Kasumi-1 (cell line): ENCODE measurements at places on chromosomes 2 and 18.
A peak's percentile ranks its signal among the peaks of the same experiment; 100 is the strongest.

DNA sequence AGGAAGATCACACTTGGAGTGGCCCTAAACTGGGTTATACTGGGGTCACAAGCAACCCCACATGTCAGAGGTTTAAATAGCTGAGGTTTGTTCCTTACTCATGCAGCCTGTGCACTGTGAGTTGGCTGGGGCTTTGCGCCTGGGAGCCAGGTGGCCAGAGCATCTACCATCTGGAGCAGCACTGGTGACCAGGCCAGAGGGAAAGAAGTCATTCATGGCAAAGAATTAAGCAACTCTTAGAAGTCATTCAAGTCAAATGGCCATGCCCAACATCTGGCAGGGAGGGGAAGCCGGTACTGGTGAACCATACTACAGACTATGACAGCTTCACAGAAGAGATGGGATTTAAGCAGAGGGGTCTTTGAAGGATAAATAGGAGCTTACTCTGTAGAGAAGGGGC is 90.7 kb downstream of the POLR1A start:
- no peak for DNase-seq

DNA sequence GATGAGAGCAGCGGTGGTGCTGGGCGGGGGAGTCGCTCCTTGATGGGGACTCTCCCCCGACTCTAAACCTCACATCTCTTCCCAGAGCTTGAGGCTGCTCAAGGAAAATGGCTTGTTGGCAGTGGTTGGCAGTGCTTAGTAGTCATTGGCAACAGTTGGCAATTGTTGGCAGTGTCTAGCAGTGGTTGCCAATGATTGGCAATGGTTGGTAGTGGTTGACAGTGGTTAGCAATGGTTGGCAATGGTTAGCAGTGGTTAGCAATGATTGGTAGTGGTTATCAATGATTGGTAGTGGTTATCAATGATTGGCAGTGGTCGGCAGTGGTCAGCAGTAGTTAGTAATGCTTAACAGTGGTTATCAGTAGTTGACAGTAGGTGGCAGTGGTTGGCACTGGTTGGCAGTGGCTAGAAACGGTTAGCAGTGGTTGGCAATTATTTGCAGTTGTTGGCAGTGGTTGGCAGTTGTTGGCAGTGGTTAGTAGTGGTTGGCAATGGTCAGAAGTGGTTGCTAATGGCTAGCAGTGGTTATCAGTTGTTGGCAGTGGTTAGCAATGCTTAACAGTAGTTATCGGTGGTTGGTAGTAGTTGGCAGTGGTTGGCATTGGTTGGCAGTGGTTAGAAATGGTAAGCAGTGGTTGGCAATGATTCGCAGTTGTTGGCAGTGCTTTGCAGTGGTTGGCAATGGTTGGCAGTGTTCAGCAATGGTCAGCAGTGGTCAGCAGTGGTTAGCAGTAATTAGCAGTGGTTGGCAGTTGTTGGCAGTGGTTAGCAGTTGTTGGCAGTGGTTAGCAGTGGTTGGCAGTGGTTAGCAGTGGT is 85.4 kb upstream of the OTOS start:
- DNase-seq = no peak

DNA sequence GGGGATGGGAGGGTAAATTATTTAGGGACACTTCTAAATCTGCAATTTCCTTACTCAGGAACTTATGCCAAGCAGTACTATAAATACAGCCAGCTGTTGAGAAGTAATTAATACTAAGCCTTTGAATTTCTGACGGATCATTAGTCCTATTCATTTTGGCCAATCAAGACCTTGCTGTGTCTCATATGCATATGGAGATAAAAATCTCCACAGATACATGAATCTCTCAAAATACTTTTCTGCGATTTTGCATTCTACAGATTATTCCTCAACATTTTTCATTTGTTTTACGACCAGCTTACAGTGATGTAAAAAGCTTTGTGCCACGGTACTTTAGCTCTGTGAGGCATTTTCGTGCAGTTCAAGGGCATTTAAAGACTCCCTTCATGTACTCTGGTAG is 16.7 kb downstream of the LANCL1 start:
- DNase-seq = no peak

GRCh38 chr18:54776282-54776977 is 51.8 kb upstream of the RAB27B start:
- peak; percentile 95 for DNase-seq

GRCh38 chr2:86033751-86034692 is 71.7 kb downstream of the POLR1A start:
- no peak for DNase-seq

DNA sequence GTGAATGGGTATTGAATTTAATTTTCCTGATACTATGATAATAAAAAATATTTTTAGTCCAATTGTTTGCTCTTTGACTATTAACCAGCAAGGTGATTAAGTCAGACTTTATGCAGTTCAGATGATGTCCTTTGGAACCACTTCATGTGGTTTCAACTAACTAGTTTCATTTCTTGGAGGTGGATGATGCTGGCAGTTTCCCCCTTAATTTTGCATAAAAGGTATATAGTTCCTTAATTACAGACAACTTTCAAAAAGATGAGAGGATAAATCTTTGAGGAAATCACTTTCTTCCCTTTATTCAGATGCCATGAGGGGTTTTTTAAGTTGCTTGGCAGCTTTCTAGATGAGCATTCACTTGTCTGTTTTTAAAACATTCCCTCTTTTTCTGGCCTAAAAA is 223.1 kb downstream of the PHLPP1 start:
- no peak for DNase-seq

DNA sequence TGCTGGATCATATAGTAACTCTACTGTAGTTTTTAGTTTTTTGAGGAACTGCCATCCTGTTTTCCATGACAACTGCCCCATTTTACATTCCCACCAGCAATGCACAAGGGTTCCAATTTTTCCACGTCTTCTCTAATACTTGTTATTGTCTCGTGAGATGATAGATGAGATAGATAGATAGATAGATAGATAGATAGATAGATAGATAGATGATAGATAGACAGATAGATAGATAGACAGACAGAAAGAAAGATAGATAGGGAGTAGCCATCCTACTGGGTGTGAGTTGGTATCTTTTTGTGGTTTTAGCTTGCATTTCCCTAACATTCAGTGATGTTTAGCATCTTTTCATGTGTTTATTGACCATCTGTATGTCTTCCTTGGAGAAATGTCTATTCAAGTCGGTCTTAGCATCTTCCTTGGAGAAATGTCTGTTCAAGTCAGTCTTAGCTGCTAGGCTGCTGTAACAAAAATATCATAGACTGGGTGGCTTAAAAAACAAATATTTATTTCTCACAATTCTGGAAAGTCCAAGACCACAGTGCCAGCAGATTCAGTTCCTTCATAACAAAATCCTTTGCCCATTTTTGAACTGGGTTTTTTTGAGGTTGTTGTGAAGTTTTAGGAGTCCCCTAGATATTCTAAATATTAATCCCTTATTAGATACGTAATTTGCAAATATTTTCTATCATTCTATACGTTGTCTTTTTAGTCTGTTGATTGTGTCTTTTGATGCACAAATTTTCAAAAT is 98.5 kb downstream of the BIN1 start:
- no peak for DNase-seq

DNA sequence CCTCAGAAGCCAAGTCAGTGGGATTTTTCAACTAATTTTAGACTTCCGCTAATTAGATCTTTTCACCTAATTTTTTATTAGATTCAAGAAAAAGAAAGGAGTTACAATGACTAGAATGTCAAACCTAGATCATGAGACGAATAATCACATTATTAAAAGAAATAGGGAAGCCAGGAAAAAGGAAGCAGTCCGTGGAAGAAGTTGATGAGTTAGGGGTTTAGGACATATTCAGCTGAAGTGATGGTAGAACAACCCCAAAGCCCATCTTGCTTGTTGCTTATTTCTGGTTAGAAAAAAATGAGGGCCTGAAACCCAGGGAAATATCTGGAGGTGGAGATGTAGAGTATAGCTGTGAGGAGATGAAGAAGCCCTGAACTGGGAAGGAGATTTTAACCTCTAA is 8.0 kb downstream of the KLF7 start:
- DNase-seq = no peak

GRCh38 chr2:215698566-215698965 is 262.7 kb upstream of the FN1 start:
- DNase-seq = no peak

GRCh38 chr18:6575908-6576307 is 153.6 kb upstream of the ARHGAP28 start:
- DNase-seq = no peak

GRCh38 chr2:168060986-168061750 is 186.2 kb downstream of the STK39 start:
- no peak for DNase-seq

DNA sequence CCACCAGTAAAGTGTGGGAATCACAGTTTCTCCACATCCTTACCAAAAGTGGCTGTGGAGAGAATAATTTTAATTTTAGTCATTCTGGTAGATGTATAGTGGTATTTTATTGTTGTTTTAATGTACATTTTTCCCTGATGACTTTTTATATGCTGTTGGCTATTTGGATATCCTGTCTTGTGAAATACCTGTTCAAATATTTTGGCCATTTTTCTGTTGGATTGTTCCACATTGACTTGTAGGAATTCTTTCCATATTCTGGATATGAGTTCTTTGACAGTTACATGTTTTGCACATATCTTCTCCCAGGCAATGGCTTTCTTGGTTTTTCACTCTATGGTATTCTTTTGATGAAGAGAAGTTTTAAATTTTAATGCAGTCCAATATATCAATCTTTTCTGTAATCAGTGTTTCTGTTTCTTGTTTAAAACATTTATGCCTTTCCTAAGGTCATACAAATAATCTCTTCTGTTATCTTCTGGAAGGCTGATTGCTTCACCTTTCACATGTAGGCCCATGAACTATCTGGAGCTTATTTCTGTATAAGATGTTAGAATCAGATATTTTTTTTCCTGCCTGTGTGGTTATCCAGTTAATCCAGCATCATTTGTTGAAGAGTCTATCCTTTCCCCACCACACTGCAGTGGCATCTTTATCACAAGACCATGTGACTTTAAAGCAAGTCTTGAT is 19.0 kb downstream of the AFTPH start:
- no peak for DNase-seq

DNA sequence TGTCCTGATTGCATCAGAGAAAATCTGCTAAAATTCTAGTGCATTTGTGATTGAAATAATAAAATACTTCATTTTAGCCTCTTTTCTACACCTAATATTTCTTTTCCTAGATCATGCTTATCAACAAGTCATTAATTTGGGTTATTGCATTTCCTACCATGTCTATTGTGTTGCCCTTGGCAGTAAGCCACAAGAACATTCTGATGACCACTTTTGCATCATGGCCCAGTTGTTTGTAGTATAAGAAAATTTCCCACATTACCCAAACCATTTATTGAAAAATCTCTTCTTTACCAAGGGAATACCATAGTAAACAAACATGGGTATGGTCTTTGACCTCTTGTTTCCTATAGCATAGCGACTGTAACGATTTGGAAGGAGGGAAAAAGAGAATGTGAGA is 76.3 kb downstream of the R3HDM1 start:
- DNase-seq = no peak

GRCh38 chr2:120150040-120150482 is 73.1 kb downstream of the TMEM185B start:
- DNase-seq = no peak

- no peak for DNase-seq
Observed at GRCh38 chr18:8659609-8660242, 45.6 kb upstream of the MTCL1 start.

DNA sequence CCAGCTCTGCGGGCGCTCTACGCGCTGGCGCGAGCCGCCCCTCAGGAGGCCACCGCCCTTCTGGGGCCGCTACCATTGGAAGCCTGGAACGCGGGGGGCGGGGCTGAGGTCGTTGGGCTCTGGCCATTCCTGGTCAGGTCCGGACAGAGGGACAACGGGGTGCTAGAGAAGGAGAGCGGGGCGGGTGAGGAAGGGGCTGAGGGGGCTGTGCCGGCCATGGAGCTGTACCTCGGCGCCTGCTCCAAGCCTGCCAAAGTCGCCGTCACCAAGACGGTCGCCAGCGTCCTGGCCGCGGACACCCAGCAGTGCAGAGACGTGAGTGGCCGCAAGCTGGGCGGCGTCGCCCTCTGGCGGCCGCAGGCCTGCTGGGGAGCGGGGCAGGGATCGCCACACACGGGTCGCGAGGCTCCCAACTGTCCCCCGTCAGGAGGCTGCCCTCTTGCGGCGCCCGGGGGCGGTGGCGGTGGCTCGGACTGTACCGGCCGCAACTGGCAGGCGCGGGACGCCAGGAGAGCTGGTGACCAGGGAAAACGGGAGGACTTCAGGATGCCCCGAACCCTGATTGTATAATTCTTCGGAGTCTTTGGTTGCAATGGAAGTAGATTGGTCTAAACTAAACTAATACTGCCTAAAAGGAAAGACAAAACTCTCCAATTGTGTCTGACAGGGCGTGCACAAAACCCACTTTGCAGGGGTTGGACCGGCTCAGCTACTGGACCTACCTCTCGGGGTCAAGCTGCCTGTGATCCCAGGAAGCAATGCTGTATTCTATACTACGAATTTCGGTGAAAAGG is at the start of gene FSIP2:
TSS of gene FSIP2 (plus strand) at position 126 of the 794 bp plus-strand sequence. CDS start at position 217, 91 bp downstream.
- DNase-seq = no peak

GRCh38 chr2:182187130-182187529 is 201.5 kb downstream of the PPP1R1C start:
- DNase-seq = no peak

- DNase-seq = no peak
Observed at GRCh38 chr2:232563580-232563979, 13.1 kb downstream of the EIF4E2 start.

GRCh38 chr2:21395366-21395765 is 271.6 kb downstream of the TDRD15 start:
- DNase-seq = no peak

DNA sequence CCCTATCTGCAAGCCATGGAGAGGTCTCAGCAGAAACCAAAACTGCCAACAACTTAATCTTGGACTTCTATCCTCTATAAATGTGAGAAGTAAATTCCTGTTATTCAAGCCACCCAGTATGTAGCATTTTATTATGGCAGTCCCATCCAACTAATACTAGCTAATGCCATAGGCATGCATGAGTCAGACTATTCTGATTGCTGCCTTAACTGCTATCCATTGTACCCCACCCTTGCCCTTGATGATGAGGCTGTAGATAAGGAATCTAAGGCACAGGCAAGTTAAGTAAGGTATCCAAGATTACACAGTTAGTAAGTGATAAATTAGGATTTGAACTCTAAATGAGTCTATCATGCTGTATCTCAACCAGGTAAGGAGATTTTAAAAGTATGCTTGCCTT is 223.0 kb downstream of the UBE2E3 start:
- no peak for DNase-seq

GRCh38 chr2:172430678-172431077 is 3.3 kb downstream of the ITGA6 start:
- no peak for DNase-seq

- DNase-seq = no peak
Observed at GRCh38 chr2:233413559-233414272, 59.4 kb downstream of the DGKD start.

- no peak for DNase-seq
Observed at GRCh38 chr2:85011098-85011497, 40.1 kb downstream of the KCMF1 start.

GRCh38 chr2:226797289-226797988 is 2.2 kb downstream of the IRS1 start:
- no peak for DNase-seq

DNA sequence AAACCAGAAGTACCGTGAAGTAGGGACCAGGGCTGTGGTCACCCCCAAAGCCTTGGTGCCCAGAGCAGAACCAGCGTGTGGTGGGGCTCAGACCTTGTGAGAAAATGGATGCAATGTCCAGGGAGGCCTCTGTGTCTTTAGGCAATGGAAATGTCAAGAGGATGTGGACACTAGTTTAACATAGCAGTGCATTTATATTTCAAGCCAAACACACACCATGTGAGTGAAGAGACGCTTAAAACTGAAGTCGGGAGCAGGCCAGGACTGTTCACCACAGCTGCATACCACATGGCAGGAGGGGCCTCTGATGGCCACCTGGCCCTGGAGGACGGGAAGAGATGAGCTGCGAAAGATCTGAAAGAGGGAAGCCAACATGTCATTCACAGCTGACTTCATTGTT is 87.3 kb upstream of the LDLRAD4 start:
- no peak for DNase-seq
